ENCODE measurements at places on chromosomes 2 and 18.
A peak's percentile ranks its signal among the peaks of the same experiment; 100 is the strongest.

DNA sequence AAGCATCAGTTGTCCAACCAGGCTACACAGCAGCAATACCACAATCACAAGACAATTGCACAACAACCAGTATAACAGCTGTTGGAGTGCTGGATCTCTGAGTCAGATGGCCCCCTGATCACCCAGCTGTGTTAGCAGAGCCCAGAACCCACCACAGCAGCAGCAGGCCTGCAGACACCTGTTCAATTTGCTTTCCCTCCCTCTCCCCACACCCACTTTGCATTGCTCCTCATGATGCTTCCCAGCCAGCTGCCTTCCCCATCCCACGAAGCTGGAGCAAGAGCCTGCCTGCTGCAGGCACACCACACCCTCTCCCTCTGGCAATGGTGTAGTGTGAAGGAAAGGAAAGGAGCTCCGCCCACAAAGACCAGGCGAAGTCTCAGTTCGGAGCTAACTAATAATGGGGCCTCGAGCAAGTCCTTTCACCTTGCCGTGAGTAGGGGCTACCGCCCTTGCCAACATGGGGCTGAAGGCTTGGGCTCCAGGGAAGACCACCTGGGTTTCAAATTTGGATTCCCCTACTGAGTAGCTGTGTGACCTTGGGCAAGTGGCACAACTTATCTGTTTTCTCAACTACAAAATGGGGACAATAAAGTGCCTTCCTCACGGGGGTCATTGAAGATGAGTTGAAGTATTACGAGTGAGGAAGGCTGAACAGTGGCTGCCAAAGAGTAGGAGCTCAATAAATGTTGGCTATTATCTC, 19.4 kb upstream of the ZBTB7C start:
- H3K27me3 ChIP-seq: peaks cover 2% of the 10 kb centered on the region
- H3K27ac ChIP-seq: no peak overlapping the region
- no peak for DNase-seq

- H3K4me3 ChIP-seq: no peak overlapping the region
- no peaks in the 10 kb centered on the region for H3K36me3 ChIP-seq
- DNase-seq: no peak
- H3K4me1 ChIP-seq: no peaks in the 10 kb centered on the region
- H3K27me3 ChIP-seq: peaks cover 3% of the 10 kb centered on the region
- H3K27ac ChIP-seq: no peak overlapping the region
These were observed 141.0 kb downstream of the UXS1 start for GRCh38 chr2:106053116-106053515.

GRCh38 chr2:69816923-69817542, 12.4 kb upstream of the GMCL1 start:
- DNase-seq: peak; percentile 65
- peaks cover 16% of the 10 kb centered on the region for H3K4me1 ChIP-seq
- no peak overlapping the region for H3K4me3 ChIP-seq
- peaks cover 1% of the 10 kb centered on the region for H3K27me3 ChIP-seq

DNA sequence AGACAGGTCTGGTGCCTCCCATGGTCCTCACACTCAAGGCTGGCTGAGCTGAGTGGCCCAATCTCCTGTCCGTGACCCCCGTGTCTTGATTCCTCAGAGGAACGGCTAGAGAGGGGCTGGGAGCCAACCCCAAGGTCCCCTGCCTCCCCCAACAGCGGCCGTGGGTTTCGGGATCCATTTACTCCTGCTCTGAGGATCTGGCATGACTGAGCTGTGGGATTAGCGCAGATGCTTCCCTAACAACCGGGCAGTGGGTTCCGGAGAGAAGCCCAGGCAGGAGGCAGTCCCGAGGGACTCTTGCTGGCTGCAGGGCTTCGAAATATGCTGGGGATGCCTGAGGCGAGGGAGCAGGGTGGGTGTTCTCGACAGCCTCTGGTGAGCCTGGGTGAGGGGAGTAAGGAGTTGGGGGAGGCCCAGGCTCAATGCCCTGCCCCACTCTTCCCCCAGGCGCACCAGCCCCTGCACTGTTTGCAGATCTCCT, 18.9 kb downstream of the GPR35 start:
- DNase-seq: no peak
- H3K27ac ChIP-seq: no peak overlapping the region
- H3K4me1 ChIP-seq: peaks cover 9% of the 10 kb centered on the region
- H3K4me3 ChIP-seq: no peak overlapping the region

GRCh38 chr18:76979906-76980305, 152.7 kb downstream of the MBP start:
- peaks cover 10% of the 10 kb centered on the region for H3K36me3 ChIP-seq
- H3K27me3 ChIP-seq: peaks cover 1% of the 10 kb centered on the region
- no peak for DNase-seq
- H3K4me3 ChIP-seq: no peak overlapping the region
- no peak overlapping the region for H3K27ac ChIP-seq
- H3K4me1 ChIP-seq: peaks cover 12% of the 10 kb centered on the region

GRCh38 chr2:5834501-5834900, 142.3 kb downstream of the SOX11 start:
- H3K4me1 ChIP-seq: peaks cover 3% of the 10 kb centered on the region
- no peak overlapping the region for H3K27ac ChIP-seq
- no peak overlapping the region for H3K4me3 ChIP-seq
- DNase-seq: no peak
- no peaks in the 10 kb centered on the region for H3K36me3 ChIP-seq

GRCh38 chr2:128538396-128538795, 219.7 kb upstream of the HS6ST1 start:
- H3K27me3 ChIP-seq: no peaks in the 10 kb centered on the region
- H3K4me1 ChIP-seq: no peaks in the 10 kb centered on the region
- H3K27ac ChIP-seq: no peak overlapping the region
- no peak overlapping the region for H3K4me3 ChIP-seq
- H3K36me3 ChIP-seq: no peaks in the 10 kb centered on the region
- DNase-seq: no peak

DNA sequence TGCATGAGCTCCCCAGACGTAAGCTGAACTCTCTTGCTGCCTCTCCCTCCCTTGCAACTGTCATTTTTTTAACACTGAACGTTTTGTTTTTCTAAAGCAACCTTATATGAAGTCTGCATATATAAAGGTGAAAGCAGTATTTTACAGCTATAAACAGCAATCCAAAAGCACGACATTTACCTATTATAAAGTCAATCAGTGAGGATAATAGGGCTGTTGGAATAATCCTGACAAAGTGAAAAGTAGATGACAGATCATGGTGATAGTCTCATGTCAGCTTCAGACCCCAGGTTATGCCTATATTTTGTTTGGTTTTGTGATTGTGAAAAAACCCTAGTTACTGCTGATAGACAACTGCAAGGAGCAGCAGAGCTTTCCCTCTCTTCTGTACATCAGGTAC, 195.8 kb downstream of the TNS1 start:
- H3K4me3 ChIP-seq: no peak overlapping the region
- peaks cover 26% of the 10 kb centered on the region for H3K36me3 ChIP-seq
- H3K27ac ChIP-seq: no peak overlapping the region
- peaks cover 9% of the 10 kb centered on the region for H3K27me3 ChIP-seq
- no peak for DNase-seq
- H3K4me1 ChIP-seq: peaks cover 16% of the 10 kb centered on the region

- H3K4me1 ChIP-seq: no peaks in the 10 kb centered on the region
- no peak overlapping the region for H3K4me3 ChIP-seq
- H3K27ac ChIP-seq: no peak overlapping the region
- H3K27me3 ChIP-seq: peaks cover 5% of the 10 kb centered on the region
- DNase-seq: no peak
- H3K36me3 ChIP-seq: no peaks in the 10 kb centered on the region
These were observed 209.8 kb downstream of the DCDC2C start for GRCh38 chr2:3913166-3913565.

- peaks cover 53% of the 10 kb centered on the region for H3K27me3 ChIP-seq
- H3K36me3 ChIP-seq: peaks cover 3% of the 10 kb centered on the region
- DNase-seq: no peak
- H3K4me1 ChIP-seq: peaks cover 40% of the 10 kb centered on the region
- no peak overlapping the region for H3K4me3 ChIP-seq
These were observed 1.9 kb downstream of the CYP26B1 start for GRCh38 chr2:72145658-72146329.

DNA sequence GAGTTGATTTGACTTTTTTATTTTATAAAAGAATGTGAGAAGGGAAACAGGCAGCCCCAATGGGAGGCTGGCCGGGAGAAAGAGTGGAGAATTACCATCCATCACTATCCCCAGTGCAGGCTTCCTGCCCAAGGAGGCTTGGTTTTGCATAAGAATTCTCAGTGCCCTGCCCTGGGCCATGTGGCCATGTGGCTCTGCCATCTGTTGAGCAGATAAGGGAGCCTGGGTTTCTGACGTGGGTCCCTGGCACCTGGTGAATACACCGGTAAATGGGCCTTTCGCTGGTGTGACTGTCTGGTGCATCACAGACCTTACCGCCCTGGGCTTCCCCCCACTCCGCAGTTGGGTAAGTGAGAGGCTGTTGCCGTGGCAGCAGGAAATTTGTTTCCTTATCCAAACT, 54.5 kb upstream of the TMEM163 start:
- no peaks in the 10 kb centered on the region for H3K36me3 ChIP-seq
- H3K27ac ChIP-seq: no peak overlapping the region
- H3K4me3 ChIP-seq: no peak overlapping the region
- H3K4me1 ChIP-seq: peaks cover 20% of the 10 kb centered on the region
- peaks cover 4% of the 10 kb centered on the region for H3K27me3 ChIP-seq

GRCh38 chr2:145023334-145023934, 503.5 kb upstream of the ZEB2 start:
- peaks cover 4% of the 10 kb centered on the region for H3K27me3 ChIP-seq
- no peak overlapping the region for H3K27ac ChIP-seq
- H3K4me3 ChIP-seq: no peak overlapping the region
- H3K4me1 ChIP-seq: no peaks in the 10 kb centered on the region
- H3K36me3 ChIP-seq: no peaks in the 10 kb centered on the region

DNA sequence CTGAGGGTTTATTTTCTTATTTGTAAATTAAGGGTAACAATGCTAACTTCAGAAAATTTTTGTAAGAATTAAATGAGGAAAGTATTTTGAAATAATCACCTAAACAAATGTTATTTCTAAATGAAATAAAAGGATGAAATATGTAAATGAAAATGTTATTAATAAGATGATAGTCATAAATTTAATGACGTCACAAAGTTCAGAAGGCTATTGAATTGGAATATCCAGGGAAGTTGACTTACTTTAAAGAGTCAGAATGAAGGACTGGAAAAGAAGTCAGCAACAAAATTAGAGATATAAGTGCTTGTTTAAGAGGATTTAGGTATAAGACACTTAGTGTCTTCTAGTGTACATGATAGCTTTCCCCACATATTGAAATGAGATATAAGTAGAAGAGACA, 732.6 kb upstream of the CDH7 start:
- no peaks in the 10 kb centered on the region for H3K27me3 ChIP-seq
- no peaks in the 10 kb centered on the region for H3K36me3 ChIP-seq
- no peak for DNase-seq
- H3K4me3 ChIP-seq: no peak overlapping the region
- no peaks in the 10 kb centered on the region for H3K4me1 ChIP-seq
- H3K27ac ChIP-seq: no peak overlapping the region

DNA sequence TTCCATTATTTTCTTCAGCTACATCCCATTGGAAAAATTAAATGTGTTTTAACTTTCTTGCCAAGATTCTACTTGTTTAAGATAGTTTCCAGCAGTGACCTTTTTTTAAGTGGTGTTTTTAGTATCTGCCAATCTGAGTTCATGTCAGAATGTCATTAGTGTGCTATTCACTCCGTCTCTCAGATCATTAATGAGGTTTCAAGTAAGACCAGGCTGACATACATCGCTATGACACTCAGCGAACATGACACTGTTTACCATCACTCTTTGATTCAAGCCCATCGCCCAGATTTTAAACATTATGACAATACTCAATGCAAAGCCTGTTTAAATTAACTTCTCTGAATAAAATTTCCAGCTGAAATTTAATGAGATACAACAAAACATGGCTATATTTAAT, 272.0 kb upstream of the KYNU start:
- no peaks in the 10 kb centered on the region for H3K36me3 ChIP-seq
- no peak for DNase-seq
- H3K27me3 ChIP-seq: peaks cover 2% of the 10 kb centered on the region
- no peaks in the 10 kb centered on the region for H3K4me1 ChIP-seq
- no peak overlapping the region for H3K4me3 ChIP-seq

DNA sequence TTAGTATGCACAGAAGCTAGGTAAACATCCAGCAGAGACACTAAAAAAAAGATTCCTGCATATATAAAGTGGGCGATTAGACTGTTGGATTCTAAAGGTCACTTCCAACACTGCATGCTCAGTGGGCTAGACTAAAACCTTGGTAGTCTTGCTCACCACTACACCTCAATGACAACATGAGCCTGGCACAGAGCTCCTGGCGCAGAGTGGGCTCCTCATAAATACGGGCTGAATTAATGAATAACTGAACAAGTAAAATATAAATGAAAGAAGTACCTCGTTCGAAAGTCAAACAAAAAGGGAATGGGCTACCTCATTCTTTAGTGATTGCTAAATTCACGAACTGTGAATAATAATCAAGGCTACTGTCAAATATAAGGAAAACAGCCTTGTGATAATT, 185.3 kb downstream of the STK39 start:
- H3K27me3 ChIP-seq: peaks cover 2% of the 10 kb centered on the region
- H3K4me1 ChIP-seq: no peaks in the 10 kb centered on the region
- H3K36me3 ChIP-seq: no peaks in the 10 kb centered on the region
- no peak for DNase-seq
- H3K27ac ChIP-seq: no peak overlapping the region

DNA sequence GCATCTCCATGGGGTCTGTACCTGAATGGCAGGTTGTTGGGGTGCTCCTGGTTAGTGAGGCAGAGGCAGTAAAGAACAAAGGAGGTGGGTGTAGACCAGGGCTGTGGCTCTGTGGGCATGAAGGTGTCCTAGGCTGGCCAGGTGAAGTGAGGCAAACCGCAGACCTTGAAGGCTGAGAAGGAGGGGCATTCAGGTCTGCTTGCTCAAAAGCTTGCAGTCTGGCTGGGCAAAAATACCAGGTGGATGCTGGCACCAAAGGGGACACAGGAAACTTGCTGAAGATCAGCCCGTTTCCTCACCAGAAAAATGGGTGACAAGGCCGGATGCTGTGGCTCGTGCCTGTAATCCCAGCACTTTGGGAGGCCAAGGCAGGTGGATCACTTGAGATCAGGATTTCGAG, 6.7 kb upstream of the B3GNT2 start:
- H3K27me3 ChIP-seq: peaks cover 6% of the 10 kb centered on the region
- H3K4me1 ChIP-seq: peaks cover 10% of the 10 kb centered on the region
- no peak overlapping the region for H3K4me3 ChIP-seq
- no peak overlapping the region for H3K27ac ChIP-seq
- no peak for DNase-seq

GRCh38 chr18:27005589-27005988, 140.1 kb upstream of the AQP4 start:
- peaks cover 9% of the 10 kb centered on the region for H3K4me1 ChIP-seq
- no peak for DNase-seq
- H3K27me3 ChIP-seq: no peaks in the 10 kb centered on the region
- H3K4me3 ChIP-seq: no peak overlapping the region
- H3K36me3 ChIP-seq: no peaks in the 10 kb centered on the region
- no peak overlapping the region for H3K27ac ChIP-seq

GRCh38 chr2:9554921-9555296, 721 bp downstream of the ADAM17 start:
- peak overlapping the region; percentile 98 for H3K4me3 ChIP-seq
- peaks cover 7% of the 10 kb centered on the region for H3K27me3 ChIP-seq
- DNase-seq: peak; percentile 21
- peaks cover 23% of the 10 kb centered on the region for H3K4me1 ChIP-seq
- peak overlapping the region; percentile 94 for H3K27ac ChIP-seq

All from endothelial cell (in vitro differentiated cells).